ENCODE measurements at places on chromosomes 4 and X.

GRCh38 chr4:6288871-6289270 is 19.2 kb downstream of the WFS1 start:
- DNase-seq = no peak

DNA sequence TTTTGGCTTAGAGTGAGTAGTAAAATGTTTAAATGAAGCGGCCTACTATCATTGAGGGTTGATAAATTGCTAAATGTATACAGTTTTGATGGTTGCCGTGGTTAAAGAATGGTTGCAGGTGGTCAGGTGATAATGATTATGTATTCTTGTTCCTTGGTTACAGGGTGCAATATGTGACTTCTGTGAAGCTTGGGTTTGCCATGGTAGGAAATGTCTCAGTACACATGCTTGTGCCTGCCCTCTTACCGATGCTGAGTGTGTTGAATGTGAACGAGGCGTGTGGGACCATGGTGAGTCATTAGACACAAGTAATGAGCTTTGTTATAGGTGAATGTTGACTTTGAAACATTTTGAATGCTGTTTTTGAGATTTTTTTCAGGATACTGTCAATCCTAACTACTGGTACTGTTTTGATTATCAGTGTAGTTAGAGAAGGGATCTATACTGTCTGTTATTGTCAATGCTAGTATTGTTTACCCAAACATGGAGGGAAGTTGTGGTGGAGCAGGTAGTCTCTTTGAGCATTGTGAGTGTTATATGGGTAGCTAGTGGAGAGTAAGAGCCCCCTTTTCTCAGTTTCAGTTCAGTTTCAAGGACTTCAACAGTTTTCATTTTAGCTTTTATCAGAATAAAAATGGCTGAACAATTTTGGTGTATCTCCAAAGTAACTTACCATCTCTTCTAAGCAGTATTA is 8.9 kb downstream of the ZNF330 start:
- no peak for DNase-seq

DNA sequence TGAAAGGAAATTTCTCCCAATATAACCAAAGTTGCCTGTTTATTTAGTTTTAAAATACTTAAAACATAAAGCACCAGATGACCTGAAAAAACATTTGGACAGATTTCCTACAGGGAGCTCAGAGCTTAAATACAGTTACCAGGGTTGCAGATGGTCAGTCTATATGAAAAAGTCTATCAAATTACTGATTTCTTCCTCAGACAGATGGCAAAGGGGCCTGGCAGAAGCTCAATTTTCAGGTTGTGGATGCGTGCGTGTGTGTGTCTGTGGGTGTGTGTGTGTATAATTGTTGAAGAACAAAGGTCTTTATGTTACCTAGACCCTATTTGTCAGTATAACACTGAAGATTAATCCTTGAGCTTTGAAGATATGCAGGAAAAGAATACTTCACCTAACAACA is 169.4 kb downstream of the MAD2L1 start:
- peak; percentile 44 for DNase-seq

DNA sequence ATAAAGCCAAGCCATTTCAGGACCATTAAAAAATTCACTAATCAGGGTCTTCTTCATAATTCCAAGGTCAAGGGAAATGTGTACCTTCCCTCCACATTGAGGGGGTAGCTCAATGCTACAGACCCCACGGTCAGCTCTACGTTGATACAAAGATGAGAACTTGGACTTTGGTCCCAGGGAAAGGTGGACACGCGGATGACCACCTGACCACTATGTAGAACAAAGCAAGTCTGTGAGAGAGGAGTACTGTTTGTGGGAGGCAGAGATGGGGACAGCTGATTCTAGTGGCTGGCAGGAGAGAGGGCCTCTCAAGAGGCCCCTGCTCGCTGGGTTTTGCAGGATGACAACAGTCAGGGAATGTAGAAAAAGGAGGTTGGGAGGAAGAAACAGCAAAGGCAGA is 58.0 kb downstream of the SLC2A9 start:
- DNase-seq = no peak

- no peak for DNase-seq
Measured at GRCh38 chrX:10155137-10155536, 1.6 kb upstream of the CLCN4 start.
